ENCODE measurements at places on chromosomes 12 and 14.

DNA sequence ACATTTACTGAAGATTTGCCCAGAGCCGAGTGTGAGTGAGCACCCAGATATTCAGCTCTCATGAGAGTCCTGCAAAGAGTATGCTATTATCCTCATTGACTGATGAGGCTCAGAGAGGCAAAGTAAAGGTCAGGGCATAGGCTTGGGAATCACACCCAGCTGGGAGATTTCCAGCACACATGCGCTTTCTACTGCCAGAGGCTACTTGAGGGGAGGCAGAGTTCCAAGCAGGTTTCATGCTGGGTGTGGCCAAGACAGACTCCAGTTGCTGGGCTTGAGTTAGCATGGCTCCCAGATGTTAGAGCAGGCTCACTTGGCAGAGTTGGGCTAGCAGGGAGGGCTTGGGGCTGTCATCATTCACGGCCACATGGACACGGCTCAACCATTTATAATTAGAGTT lies 14.4 kb upstream of the FAM181A start:
- no peak for DNase-seq

DNA sequence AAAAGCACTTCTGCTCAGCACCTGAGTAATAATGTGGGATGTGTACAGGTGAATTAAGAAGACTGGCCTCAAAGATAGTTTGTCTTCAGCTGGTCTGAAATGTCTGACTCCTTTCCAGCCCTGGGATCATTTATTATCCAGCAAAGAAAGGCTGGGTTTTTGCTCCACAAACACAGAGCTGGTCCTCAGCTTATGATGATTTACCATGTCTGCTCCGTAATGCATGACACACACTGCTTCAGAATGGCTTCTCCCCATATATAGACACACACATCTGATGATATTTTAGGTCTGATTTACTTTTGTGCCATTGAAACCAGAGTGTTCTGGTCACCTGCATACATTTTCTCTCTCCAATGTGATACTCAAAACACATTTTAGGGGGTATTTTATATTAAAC lies 225.0 kb downstream of the SLC25A21 start:
- no peak for DNase-seq

DNA sequence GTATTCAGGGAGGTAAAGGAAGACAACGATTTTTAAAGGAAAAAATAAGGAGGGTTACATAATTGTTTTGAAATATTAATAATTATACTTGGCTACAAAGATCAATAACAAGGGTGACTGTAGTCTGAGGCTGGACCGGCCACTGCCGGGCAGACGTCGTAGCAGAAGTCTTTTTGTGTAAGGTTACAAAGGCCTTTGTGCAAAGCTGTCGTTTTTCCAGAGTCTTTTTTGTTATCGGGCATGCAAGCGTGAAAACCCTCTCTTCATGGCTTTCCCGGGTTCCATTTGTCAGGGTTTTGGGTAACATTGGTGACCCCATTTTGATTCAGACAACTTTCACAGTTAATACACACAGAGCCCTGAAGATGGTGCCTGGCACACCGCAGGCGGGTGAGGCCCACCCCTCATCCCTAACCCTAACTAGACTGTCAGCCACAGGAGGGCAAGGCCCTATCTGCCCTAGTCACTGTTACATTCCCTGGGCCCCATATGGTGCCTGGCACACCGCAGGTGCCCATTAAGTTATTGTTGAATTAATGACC lies 31.3 kb downstream of the RILPL1 start:
- no peak for DNase-seq

GRCh38 chr12:124437617-124438436 lies 129.6 kb downstream of the NCOR2 start:
- no peak for DNase-seq

DNA sequence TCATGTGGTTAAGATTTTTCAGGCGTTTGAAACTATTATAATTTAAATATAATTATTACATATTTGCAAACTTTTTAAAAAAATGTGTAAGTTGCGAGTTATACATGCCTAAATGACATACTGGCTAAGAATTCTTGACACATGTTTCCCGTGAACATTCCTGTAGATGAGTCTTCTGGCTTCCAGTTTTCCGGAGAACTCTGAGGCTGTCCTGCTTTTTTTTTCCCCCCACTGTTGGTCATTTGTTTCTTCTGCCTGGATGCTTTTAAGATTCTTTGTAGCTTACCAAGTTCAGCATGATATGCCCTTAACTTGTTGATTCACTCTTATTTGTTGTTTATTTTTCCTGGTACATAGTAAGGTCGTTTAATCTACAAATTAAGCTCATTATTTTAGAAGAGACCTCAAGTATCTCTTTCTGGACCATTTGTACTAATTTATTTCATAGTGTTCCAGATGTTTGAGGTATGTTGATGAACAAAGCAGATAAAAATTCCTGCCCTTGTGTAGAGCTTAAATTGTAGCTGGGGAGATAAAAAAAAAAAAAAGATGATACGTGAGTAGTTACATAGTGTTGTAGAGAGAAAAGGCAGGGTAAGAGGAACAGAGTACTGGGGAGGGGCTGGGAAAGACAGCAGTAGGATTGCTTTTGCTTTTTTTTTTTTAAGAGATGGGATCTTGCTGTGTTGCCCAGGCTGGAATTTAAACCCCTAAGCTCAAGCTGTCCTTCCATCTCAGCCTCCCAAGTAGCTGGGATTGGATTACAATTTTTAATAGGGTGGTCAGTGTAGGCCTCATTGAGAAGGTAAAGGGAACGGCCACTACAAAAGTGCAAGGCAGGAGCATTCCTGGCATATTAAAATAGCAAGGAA lies 32.8 kb downstream of the ARHGAP5 start:
- no peak for DNase-seq

DNA sequence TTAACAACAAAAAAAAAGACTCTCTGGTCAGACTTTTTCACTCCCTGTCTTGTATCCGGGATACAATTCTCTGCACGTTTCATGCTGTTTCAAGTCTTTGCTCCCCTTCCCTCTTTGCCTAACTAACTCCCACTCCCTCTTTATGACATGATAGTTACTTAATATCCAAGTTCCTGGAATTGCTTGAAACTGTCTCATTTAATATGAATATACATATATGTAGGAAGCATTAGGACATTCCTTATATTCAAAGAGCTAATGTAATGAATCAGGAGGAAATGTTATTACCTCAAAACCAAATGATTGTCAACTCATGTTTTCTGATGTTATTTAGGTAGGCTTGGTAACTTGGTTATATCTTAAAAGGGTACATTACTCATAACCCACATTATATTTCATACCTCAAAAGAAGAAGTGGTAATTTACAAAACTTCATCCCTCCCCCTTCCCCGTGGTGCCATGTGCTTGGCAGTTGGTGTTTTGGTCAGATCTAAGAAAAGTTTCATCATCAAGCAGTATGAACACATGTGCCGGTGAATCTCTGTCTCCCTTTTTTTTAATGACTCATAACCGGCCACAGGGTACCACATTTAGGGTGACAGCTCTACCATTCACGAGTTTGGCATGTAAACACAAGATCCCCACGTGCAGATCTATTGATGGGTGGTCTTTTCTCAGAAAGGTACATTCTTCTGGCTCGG lies 56.5 kb downstream of the HCAR2 start:
- no peak for DNase-seq

DNA sequence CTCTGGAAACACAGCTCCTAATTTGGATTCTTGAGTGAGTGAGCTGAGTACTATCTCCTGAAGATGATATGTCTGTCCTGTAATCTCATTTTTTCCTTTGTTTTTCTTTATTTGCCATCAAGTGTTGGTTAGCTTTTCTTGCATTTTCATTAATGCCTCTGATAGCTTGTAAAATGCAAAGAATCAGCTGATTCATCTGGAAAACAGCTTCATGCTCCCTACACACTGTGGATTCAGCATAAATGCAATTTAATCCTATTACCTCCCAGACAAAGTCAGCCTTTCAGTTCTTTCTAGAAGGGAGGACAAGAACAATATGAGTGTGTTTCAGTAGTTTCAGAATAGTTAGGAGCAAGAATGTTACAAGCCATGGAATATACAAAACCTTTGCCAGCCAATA lies 79.4 kb downstream of the DACT1 start:
- DNase-seq: no peak

DNA sequence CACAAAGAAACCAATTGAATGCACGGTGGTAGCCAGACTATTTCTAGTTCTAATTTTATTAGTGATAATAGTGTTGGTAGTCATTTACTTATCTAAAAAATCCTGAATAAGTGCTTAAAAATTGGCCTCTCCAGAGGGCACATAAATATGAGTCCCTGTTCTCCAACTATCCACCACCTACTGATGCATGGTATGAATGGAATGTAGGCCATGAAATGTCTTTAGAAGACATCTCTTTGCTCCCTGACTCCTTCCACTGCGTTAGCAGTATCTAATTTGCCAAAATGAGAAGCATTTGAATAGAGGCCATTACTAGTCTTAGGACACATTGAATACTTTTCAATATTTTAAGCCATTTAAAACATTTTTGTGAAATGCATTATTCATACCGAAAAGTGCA lies 261.7 kb downstream of the LRFN5 start:
- no peak for DNase-seq

- DNase-seq: no peak
These were observed 65.9 kb downstream of the DDX51 start for GRCh38 chr12:132078190-132078589.

- no peak for DNase-seq
These were observed 111.1 kb upstream of the CCDC175 start for GRCh38 chr14:59687663-59688062.

- DNase-seq: no peak
These were observed 435.2 kb upstream of the DCN start for GRCh38 chr12:91617818-91618217.

DNA sequence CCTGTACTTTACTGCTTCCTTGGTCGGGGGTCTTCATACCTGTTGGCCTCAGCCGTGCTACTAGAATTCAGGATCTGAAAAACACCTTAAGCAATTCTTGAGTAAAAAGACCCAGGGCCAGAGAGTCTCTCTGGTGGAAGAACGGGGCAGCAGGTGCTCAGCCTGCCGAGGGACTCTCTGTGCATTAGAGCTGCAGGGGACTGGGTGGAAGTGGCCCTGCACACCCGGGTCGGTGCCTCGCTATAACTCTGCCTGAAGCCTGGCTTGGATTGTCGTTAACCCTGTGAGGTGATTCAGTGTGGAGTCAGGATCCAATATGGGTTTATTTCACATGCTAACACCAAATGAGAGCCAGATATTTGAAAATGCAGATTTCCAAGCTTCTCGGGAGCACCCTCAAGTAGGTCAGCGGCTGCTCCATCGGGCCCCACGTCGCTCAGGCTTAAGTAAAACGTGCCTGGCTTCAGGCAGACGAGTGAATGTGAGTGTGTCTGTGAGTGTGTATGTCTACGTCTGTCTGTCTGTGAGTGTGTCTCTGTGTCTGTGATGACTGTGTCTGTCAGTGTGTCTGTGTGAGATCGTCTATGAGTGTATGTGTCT lies 35.1 kb upstream of the C14orf180 start:
- DNase-seq: no peak

DNA sequence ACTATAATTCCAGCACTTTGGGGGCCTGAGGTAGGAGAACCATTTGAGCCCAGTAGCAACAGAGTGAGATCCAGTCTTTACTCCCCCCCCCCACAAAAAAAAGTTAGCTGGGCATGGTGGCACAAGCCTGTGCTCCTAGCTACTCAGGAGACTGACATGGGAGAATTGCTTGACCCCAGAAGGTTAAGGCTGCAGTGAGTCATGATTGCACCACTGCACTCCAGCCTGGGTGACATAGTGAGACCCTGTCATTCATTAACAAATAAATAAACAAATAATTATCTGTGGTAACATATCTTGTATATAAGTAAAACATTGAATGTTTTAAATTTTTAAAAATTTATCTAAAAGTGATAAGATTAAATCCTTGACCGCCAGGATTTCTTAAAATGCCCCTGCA lies 4.8 kb downstream of the ENTPD5 start:
- DNase-seq: no peak

DNA sequence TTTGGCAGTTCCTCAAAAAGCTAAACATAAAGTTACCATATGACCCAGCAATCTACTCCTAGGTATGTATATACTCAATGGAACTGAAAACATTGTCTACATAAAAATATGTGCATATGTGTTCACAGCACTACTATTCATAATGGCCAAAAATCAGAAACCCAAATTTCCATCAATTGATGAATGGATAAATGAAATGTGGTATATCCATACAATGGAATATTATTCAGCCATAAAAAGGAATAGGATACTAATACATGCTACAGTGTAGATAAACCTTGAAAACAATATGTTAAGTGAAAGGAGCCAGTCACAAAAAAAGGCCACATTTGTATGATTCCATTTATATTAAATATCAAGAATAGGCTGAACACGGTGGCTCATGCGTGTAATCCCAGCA lies 3.4 kb downstream of the ACYP1 start:
- DNase-seq: no peak

- no peak for DNase-seq
These were observed 98.2 kb upstream of the GSC start for GRCh38 chr14:94867946-94868771.

GRCh38 chr14:103518422-103519042 lies 4.1 kb downstream of the CKB start:
- DNase-seq: peak; percentile 73

GRCh38 chr12:27347779-27348178 lies 15.1 kb downstream of the BMAL2 start:
- DNase-seq: no peak

- no peak for DNase-seq
These were observed 3.3 kb upstream of the FAM222A start for GRCh38 chr12:109710205-109710746.

DNA sequence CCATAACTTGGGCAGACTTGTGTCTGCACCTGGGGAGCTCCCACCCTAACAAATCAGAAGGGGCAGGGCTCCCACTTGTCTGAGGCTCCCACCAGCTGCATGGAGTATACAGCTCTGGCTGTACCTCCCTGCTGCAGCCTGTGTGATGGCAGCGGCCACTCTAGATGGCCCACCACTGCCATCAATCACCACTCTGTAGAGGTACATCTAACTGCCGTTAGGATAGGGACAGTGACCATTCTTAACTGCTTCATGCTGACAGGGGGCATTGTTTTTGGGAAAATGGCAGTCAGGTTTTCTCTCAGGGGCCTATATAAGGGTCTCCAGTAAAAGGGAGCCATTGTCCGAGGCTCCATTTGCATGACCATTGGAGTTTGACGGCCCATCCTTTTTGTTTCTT lies 42.2 kb downstream of the HSD17B6 start:
- DNase-seq: no peak

- no peak for DNase-seq
These were observed 94.7 kb downstream of the TMTC2 start for GRCh38 chr12:82781309-82781997.

DNA sequence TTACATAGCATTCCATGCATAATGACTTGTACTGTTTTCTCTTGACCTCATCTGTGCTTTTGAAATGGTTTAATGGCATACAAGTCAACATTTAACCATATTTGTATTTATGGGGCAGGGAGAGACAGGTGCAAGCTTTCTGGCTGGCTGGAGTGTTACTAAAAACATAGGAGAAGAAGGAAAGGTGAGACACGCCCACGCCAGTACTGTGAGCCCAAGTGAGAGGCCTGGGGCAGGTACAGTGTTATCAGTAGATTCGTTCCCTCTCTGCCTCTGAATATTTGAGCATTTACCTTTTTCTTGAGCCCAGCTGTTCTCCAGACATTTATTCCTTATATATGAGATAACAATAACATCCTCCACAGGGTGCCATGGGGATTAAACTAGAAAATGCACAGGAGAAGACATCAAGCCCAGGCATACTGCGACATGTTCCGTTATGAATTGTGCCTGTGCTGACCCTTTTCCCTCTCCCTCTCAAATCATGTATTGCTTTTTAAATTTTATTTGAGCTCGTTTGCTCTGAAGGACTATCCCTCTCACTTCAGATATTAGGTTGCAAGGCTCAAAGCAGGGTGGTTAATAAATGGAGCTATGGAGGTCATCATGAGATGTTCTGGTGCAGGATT lies 34.6 kb upstream of the TUBA1C start:
- DNase-seq: no peak

GRCh38 chr12:53603804-53604203 lies 22.4 kb downstream of the ATF7 start:
- DNase-seq: no peak
